ENCODE measurements at places on chromosomes 4 and X.

- peak; percentile 21 for DNase-seq
These were observed 32.7 kb downstream of the METAP1 start for GRCh38 chr4:99028187-99028586.

DNA sequence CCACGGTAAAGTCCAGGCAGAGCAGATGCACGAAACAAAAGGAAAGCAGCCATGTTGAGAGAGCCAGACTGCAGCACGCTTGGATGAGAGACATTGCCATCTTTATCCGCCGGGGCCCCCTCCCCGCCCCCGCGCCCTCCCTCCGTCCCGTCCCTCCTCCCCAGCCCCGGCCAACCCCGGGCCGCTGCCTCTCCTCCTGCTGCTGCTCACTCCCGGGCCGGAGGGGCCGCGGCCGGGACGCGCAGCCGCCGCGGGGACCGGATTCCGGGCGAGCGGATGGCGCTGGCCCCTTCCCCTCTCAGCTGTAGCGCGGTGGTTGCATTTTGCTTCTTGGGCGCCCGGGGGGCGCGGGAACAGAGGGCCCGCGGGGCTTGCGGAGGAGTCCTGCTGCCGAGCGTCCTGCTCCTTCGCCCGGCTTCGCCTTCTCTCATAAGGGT lies 542 bp downstream of the RNF150 start:
- no peak for DNase-seq

GRCh38 chr4:188196134-188196735 lies 57.0 kb downstream of the TRIML1 start:
- DNase-seq, result no peak

DNA sequence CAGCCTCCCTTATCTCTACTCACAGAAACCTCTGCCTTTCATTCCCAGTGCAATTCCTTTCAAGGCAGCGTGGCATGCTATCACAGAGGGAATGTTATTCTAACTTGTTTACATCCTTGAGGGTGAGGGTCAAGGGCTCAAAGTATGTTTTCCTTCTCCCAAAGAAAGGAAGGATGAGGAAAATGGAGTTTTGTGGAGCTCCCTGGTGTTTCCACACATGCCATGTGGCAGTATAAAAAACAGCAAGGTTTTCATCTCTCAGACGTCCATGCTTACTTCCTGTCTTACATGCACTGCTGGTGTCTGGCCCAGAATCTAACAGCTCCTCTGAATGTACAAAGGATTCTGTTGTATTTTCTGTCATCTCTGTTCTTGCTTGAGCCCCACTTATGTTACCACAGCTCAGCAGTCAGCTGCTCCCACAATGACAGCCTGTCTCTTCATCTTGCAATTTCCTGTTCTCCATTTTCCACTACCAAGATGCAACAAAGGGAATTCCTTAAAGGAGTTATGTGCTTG lies 128.0 kb downstream of the SNCA start:
- no peak for DNase-seq

- no peak for DNase-seq
These were observed 254.6 kb upstream of the LDB2 start for GRCh38 chr4:17152941-17153540.

- no peak for DNase-seq
These were observed 96.7 kb upstream of the SLC7A11 start for GRCh38 chr4:138338840-138339239.

GRCh38 chrX:8319359-8319758 lies 145.3 kb upstream of the VCX3B start:
- DNase-seq, result no peak

DNA sequence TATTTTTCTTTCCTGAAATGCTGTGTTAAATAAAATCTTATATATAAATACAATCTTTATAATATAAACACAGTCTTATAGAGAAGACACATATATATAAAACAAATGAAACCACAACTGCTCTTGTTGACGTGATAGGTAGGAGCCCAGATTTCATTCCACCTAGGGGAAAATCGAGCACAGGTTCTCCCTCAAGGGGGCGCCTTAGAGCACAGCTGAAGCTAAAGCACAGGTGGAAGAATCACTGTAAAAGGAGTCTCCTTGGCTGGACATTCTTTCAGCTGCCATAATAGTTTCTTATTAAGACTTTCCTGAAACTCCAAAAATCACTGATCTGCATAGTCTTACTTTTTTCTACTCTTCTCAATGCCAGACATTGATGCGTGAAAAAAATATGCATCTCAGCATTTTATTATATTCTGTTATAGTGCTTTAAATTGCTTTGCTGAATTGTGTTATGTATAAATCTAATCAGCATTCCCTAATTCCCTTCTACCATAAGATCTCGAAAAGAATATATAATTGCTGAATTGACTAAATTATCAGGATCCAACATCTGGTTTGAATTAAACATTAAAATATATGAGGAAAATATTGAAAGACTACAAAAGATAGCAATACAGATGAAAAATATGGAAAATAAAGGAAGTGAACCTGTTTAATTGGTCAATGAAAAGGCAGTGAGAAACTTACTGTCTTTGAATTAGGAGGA lies 25.5 kb upstream of the RXFP1 start:
- DNase-seq, result peak; percentile 51

- no peak for DNase-seq
These were observed 268.8 kb upstream of the GATB start for GRCh38 chr4:152029631-152030030.

- no peak for DNase-seq
These were observed 40.9 kb downstream of the GUCY1B1 start for GRCh38 chr4:155799794-155800123.

DNA sequence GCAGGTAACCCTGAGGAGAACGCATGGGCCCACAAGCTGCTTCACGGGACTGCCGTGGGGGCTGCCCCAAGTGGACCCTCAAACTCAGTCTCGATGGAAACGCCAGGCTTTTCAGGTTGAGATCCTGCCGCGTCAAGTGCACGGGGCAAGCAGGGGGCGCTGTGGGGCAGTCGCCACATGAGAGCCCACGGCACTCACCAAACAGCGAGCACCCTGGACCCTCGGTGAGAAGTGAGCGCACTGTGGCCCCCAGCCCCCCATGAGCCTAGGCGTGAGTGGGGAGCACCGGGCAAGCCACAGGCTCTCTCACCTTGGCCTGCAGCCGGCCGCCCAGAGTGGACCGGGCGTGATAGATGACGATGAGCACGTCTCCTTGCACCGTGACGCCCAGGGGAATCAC lies 50.9 kb upstream of the CPLX1 start:
- no peak for DNase-seq
